Right renal pelvis (tissue), 4 donors: ENCODE measurements at places on chromosomes 7 and 10. TPM values are rescaled to one million over a fixed set of nuclear protein-coding genes. Genes with fewer than 3 reads are reported as not detected.

DNA sequence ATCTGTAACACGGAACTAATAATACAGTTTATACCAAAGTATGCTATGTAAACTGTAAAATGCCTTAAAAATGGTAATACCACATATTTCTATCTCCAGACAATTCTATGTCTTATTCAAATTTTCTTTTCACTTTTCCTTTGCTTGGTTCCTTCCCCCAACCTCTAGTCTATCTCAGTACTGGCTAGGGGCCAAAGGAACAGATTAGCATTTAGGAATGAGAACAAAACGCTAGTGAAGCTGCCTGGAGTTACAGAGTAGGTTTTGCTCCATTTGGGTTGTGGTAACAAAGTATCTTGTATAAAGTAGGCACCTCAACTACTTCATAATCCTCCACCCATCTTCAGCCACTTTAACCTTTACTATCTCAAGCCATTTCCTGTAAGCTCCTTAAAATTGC, 94.1 kb downstream of the HBP1 start:
- DNase-seq: no peak

- DNase-seq: no peak
Observed at GRCh38 chr10:48633381-48634197, 28.7 kb upstream of the ARHGAP22 start.

GRCh38 chr10:24851629-24852028, 100.8 kb downstream of the PRTFDC1 start:
- DNase-seq: no peak

GRCh38 chr7:116235380-116235779, 25.0 kb downstream of the TES start:
- no peak for DNase-seq

GRCh38 chr10:3902809-3903410, 117.9 kb upstream of the KLF6 start:
- no peak for DNase-seq

DNA sequence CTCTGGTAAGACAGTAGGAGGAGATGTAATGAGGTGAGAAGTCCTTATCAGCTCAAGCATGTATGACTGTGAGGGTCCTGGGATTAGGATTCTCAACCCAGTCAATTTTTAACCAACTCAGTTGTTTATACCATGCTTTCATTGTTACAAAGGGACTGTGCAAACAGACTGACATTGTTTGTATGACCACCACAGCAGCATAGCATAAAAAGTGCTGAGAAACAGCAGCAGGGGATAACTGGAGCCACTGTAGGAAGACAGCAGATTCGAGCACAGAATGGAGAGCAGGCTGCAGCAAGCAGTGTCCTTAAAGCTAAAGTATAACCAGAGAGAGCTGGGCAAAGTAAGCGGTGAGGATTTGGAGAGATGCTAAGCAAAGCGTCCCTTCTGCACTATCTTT, 829.5 kb downstream of the REEP3 start:
- no peak for DNase-seq

- no peak for DNase-seq
Observed at GRCh38 chr7:84700563-84701370, 486.1 kb downstream of the SEMA3D start.

- no peak for DNase-seq
Observed at GRCh38 chr10:65940816-65941662, 984.8 kb upstream of the LRRTM3 start.

DNA sequence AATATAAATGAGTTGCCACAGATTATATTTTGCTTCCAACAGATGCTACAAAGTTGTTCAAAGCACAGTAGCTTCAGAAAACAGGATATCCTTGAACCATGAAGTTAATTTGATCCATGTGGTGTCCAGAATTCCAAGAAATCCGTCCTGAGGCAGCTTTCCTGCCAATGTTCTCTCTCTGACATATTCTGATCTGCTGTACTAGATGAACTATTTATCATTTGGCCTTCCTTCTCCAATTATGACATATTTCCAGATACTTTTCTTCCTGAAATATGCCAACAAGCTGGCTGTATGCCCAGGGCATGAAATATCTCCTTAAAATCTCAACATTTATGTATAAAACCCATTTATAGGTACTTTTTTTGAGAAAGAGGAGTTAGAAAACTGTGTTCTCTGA, 141.1 kb downstream of the SPAG6 start:
- no peak for DNase-seq

DNA sequence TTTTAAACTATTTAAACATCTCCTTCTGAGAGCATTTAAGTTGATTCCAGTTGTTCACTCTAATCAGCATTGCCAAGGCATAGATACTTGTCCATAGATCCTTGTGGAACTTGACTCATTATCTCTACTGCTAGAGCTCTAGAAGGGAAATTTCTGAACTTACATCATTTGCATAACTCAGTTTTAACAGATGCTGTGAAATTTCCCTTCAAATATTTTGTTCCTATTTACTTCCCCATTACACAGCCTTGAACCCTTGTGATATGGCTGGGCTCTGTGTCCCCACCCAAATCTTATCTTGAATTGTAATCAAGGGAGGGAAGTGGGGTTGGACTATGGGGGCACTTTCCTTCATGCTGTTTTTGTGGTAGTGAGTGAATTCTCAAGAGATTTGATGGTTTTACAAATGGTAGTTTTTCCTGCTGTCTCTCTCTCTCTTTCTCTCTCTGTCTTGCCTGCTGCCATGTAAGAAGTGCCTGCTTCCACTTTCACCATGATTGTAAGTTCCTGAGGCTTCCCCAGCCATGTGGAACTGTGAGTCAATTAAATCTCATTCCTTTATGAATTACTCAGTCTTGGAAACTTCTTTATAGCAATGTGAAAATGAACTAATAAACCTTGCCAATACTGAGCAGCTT, 25.4 kb downstream of the INSIG1 start:
- no peak for DNase-seq

The DGKI gene
- 1.7 TPM for polyA plus RNA-seq

The RPA3 gene
- 67.1 TPM for polyA plus RNA-seq

The HOXA3 gene
- polyA plus RNA-seq: 44.4 TPM
